Activated CD8-positive, alpha-beta memory T cell treated with anti-CD3 and anti-CD28 coated beads for 4 hours (primary cell): ENCODE measurements at places on chromosomes 4 and X.

- DNase-seq = no peak
Observed at GRCh38 chr4:99013402-99013843, 17.9 kb downstream of the METAP1 start.

- no peak for DNase-seq
Observed at GRCh38 chr4:149719357-149719756, 96.3 kb downstream of the IQCM start.

DNA sequence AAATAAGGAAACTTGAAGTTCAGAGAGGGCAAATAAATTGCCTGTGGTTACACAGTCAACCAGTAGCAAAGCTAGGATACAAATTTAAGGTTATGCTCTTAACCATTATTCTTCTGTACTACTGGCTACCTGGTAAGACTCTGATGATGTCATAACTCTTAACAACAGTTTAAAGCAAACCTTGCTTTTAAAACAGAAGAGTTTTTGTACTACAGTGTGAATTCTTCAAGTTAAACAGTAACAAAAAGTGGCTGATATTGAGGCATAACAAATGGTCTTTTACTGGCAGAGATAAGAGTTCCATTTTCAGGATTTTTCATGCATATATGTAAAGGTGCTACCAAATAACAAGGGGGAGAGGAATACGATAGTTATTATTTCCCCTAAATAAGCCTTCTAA lies 23.4 kb downstream of the TAB3 start:
- no peak for DNase-seq

DNA sequence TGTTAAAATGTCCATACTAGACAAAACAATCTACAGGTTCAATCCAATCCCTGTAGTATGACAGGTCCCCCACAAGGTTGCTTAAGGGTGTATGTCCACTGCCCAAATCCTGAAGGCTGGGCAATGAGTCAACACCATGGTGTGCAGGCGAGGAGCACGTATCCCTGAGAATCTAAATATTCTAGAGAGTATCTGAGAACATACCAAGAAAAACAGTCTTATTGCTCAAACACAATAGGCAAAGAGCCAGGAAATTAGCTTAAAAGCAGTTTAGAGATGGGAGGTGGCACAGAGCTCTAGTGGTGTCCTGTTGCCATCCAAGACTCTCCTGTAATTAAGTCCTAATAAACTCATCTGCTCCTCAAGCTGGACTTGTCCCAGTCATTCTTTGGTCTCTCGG lies 37.0 kb downstream of the RCHY1 start:
- DNase-seq = no peak

- DNase-seq = no peak
Observed at GRCh38 chr4:37733240-37733867, 47.2 kb upstream of the RELL1 start.

DNA sequence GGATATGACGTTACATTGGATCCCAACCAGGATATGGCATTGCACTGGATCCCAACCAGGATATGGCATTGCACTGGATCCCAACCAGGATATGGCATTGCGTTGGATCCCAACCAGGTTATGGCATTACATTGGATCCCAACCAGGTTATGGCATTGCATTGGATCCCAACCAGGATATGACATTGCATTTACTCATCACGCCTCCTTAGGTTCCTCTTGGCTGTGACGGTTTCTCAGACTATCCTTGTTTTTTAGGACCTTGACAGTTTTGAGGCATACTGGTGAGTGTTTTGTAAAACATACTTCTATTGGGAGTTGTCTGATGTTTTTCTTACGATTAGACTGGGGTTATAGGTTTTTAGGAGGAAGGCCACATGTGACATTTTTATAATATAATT lies 5.4 kb upstream of the ACSL1 start:
- no peak for DNase-seq

- no peak for DNase-seq
Observed at GRCh38 chr4:165678236-165678935, 194.7 kb upstream of the TLL1 start.

- no peak for DNase-seq
Observed at GRCh38 chrX:29842552-29842951, 372.8 kb upstream of the MAGEB2 start.

GRCh38 chr4:169185133-169185956 lies 85.4 kb downstream of the SH3RF1 start:
- DNase-seq = no peak

DNA sequence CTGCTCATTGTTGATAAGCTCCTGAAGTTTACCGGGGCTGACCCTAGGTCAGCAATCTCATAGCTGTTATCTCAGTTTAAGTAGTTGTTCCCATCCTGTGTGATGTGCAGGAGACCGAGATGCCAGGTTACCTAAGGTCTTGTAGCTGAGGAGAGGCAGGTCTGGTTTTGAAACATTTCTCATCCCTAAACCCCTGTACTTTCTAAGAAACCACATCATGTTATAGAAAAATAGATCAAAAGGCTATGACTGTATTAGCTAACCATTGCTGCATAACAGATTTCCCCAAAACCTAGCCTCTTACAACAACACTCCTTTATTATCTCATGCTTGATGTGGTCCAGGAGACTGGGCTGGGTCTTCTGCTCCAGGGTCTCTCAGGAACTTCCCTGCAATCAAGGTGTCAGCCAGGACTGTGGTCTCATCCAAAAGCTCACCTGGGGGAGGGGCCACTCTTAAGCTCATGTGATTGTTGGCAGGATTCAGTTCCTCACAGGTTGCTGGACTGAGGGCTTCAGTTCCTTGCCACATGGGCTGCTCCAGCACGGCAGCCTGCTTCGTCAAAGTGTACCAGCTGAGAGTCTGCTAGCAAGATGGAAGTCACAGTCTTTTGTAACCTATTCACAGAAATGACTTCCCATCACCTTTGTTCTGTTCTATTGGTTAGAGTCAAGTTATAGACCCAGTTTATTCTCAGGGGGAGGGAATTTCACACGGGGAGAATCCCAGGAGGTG lies 60.9 kb upstream of the CLCN4 start:
- no peak for DNase-seq

GRCh38 chr4:164734484-164734883 lies 19.4 kb upstream of the SMIM31 start:
- DNase-seq = no peak

- no peak for DNase-seq
Observed at GRCh38 chrX:104098151-104098808, 14.0 kb upstream of the ZCCHC18 start.

DNA sequence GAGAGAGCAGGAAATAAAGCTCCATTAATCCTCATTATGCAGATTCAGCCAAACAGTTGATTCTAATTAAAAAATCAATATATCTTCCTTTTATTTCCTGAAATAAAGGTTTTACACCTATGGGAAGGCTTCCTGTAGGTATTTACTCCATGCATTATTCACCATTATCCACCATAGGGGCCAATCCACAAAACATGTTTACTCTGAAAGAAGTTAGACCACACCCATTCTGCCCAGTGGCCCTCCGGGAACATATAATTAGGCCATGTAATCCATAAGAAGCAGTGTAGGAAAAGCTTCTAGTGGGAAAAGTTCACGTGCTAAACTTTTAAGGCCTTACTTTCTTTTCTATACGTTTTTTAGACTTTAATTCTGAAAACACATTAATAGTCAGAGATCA lies 57.7 kb downstream of the SAT1 start:
- no peak for DNase-seq

GRCh38 chrX:42079968-42080367 lies 156.6 kb upstream of the CASK start:
- no peak for DNase-seq

DNA sequence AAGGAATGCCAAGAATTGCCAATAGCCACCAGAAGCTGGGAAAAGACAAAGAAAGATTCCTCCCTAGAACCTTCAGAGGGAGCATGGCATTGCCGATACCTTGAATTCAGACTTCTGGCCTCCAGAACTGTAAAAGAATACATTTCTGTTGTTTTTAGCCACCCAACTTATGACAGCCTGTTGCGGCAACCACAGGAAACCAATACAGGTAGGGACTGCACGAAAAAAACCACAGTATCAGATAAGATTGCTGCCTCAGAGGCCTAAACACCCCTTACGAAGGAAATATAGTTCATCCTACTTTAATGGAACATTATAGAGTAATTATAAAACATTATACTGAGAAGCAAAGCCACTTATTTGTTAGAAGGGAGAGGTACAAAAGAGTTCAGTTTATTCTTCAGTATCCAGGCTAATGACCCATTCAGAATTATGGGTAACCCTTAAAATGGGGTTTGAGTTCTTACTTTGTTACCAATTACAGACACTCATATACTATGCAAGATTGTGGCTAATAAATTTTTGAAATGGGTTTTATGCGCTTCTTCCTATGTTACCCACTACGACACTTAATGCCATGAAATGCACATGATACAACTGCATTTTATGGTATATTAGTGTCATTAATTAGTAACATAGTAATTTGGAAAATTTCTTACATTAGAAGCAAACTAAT lies 37.4 kb upstream of the SMIM10L2A start:
- no peak for DNase-seq

DNA sequence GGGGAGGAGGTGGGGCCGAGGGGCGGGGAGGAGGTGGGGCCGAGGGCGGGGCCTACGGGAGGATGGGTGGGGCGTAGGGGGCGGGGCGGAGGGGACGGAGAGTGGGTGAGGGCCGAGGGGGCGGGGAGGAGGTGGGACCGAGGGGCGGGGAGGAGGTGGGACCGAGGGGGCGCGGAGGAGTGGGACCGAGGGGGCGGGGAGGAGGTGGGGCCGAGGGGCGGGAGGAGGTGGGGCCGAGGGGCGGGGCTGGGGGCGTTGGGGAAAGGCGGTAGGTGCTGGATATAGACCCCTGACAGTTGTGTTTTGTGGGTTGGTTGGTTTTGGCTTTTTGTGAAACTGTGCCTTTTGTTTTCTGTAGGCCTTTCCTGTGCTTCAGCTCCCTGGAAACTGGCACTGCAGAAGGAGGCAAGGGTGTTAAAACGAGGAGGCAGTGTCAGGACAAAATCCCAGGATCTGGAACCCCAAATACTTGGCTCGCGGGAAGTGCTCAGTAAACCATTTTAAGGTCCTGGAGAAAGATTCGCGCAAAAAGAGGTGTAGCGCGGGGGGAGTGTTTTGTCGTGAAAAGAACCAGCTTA lies 580 bp upstream of the MMGT1 start:
- peak; percentile 53 for DNase-seq

DNA sequence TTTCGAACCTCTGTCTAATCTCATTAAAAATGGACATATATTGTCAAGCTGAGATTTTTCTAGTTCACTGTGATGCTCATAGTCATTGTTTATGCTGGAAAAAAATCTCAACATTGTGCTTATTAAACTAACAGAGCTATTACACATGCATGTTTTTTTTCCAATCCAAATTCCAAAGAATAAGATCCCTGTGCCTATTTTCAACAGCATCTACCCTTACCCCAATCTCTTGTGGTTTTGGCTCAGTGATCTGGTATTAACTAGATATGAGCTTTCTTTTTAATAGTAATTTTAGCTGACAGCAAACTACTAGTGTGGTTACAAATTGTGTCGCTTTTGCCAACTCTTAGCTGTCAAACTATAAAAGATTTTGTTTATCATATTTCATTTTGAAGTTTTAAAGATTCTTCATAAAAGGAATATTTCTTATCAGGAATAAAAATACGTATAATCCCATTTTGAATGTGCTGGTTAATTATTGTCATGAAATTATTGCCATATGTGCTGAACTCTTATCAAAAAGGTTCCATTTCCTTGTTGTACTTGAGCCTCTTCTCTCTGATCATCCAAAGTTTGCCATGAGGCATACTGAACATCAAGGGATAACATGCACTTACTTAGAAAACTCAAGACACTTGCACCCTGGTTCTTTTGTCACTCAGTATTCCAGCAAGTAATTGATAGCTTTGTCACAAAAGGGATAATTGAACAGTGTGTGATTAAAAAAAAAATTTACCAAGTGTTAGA lies 241.2 kb downstream of the ARHGAP24 start:
- DNase-seq = no peak

DNA sequence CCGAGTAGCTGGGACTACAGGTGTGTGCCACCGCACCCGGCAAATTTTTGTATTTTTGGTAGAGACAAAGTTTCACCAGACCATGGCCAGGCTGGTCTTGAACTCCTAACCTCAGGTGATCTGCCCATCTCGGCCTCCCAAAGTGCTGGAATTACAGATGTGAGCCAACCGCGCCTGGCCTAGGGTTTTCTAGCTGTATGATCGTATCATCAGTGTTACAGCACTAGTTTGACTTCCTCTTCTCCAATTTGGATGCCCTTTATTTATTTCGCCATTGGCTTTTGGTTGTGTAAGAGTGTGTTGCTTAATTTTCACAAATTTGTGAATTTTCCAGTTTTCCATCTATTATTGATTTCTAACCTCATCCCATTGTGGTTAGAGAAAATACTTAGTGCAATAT lies 5.2 kb downstream of the TKTL1 start:
- DNase-seq = no peak

- DNase-seq = no peak
Observed at GRCh38 chr4:113537203-113537602, 224.3 kb downstream of the CAMK2D start.

DNA sequence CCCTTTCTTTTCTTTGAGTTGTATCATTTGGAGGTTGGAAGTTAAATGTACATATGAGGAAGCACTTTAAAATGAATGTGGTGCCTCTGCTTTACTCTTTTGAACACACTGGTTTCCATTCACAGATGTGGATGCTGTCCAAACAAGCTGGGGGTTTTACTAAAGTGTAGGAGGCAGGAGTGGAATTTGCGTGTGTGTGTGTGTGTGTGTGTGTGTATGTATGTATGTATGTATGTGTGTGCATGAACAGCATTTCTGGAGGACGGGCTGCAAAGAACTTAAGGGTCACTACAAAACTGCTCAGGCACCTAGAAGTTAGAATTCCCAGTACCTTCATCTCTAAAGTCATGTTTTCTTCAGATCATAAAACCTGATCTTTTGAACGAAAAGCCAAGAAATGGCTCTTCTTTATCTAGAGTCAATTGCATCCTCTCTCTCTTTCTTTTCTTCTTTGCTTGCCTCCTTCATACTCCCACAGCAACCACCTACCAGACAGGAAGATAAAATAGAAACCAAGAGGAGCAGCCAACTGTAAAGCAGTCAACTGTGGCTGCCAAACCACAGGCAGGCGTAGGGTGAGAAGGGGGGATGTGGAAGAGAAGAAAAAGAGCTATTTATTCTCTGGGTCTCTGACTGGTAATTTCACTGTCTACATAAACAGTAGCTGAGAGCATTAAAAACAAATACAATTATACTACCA lies 177.0 kb upstream of the RASGEF1B start:
- peak; percentile 14 for DNase-seq

GRCh38 chr4:24405341-24405740 lies 179.0 kb downstream of the DHX15 start:
- no peak for DNase-seq

GRCh38 chr4:115361781-115362180 lies 248.4 kb upstream of the NDST4 start:
- DNase-seq = no peak

- DNase-seq = no peak
Observed at GRCh38 chrX:131704136-131704695, 160.3 kb downstream of the OR13H1 start.

DNA sequence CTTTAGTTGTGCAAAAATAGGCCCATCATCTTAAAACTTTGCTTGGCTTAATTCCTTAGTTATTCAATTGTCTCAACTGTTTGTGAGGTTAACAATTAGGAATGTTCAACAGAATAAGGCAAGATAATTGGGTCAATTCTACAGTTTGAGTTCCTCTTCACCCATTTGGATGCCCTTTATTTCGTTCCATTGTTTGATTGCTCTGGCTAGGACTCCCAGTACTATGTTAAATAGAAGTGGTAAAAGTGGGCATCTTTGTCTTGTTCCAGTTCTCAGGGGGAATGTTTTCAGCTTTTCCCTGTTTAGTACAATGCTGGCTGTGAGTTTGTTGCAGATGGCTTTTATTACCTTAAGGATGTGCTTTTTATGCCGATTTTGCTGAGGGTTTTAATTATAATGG lies 761.5 kb upstream of the GRIA3 start:
- no peak for DNase-seq

- DNase-seq = no peak
Observed at GRCh38 chrX:40174854-40175510, 77.2 kb upstream of the BCOR start.
